ENCODE measurements at places on chromosomes 7 and 10.

GRCh38 chr10:16242446-16242845 is 194.4 kb upstream of the PTER start:
- no peak for DNase-seq

DNA sequence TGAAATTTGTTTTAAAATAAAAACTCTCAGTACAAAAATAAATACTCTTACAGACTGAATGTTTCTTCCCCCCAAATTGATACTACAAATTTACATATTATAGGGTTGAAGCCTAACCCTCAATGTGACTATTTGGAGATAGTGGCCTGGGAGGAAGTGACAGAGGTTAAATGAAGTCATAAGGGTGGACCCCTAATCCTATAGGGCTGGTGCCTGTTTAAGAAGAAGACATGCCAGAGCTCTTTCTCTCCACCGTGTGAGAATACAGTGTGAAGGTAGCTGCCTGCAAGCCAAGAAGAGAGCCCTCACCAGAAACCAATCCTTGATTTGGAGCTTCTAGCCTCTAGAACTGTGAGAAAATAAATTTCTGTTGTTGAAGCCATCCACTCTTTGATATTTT is 67.6 kb downstream of the MCU start:
- no peak for DNase-seq

- DNase-seq, result peak; percentile 93
Observed at GRCh38 chr7:128830231-128831177, at the start of gene FLNC. TSS of gene FLNC (plus strand) at chr7:128830406. CDS start at chr7:128830638, 232 bp downstream.

- peak; percentile 86 for DNase-seq
Observed at GRCh38 chr7:101602484-101603241, 26.4 kb downstream of the MYL10 start.

- DNase-seq, result no peak
Observed at GRCh38 chr10:69418052-69418752, 1.5 kb upstream of the TACR2 start.

GRCh38 chr7:132996581-132997242 is 85.2 kb downstream of the CHCHD3 start:
- DNase-seq, result no peak

- DNase-seq, result no peak
Observed at GRCh38 chr7:132760866-132761265, 184.6 kb upstream of the PLXNA4 start.

GRCh38 chr10:91610919-91611318 is 22.0 kb downstream of the PPP1R3C start:
- DNase-seq, result no peak

GRCh38 chr7:135147341-135147898 is 452 bp upstream of the TMEM140 start:
- DNase-seq, result peak; percentile 39

DNA sequence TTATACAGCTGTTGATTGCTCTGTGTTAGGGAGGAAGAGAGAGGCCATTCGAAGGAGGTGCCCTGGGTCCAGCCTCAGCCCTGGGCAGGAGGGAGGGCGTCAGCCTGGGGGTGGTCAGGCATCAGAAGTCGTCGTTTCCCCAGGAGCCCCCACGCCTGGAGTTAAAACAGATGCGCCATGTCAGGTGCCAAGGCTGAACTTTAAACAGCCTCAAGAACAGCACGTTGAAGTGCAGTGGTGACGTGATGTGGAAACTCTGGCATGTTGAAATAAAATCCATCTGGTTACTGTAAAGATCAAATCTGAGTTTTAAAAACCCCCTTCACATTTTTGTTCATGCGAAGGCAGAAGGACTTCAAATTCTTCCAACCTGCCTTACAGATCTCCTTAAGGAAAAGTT is 128.4 kb upstream of the PPP2R2D start:
- DNase-seq, result no peak

- DNase-seq, result no peak
Observed at GRCh38 chr7:31432836-31433340, 81.0 kb upstream of the ITPRID1 start.

GRCh38 chr10:86110156-86110786 is 256.3 kb downstream of the GRID1 start:
- no peak for DNase-seq

Measured in AG08396 (cell line).